ENCODE measurements at places on chromosomes 4 and X.

DNA sequence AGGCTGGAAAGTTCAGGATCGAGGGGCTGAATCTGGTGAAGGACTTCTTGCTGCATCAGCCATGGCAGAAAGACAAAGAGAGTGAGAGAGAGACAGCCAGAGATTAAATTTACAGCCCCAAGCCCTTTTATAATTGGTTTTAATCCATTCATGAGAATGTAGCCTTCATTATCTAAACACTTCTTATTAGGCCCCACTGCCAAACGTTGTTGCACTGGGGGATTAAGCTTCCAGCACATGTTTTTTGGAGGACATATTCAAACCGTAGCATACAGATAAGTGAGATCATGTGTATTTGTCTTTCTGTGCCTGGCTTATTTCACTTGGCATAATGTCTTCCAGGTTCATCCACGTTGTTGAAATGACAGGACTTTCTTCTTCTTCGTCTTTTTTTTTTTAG lies 524.7 kb downstream of the SPRY1 start:
- DNase-seq: no peak

DNA sequence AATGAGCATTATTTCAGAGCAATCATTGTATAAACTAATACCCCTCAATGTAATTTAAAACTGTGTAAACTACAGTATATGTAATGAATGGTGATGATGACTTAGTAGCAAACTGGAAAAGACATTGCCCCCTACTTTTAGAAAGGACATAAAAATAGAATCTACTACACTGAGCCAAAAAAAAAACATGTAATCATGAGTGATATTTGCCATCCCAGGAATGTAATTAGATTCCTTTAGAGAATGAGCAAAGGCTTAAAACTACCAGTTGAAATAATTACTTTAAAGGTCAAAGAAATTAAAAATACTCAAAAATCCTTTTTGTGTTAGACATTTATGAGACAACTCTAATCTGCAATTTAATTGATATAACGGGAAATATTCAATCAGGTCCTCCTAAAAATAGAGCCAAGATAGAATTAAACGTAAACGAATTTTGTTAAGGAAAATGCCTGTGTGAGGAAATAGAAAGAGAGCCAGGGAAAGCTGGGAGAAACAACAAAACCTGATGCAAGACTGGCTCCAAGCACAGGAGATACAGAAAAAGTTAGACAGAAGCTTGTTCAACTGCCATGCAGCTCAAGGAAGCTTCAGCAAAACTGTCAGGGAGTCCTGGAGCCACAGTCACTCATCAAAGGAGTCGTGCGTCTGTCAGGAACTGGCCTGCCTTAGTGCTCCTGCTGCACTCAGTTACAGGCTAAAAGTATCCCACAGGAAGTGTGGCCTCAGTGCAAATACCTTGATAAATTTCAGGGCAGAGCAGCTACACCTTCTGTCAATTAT lies 655.7 kb upstream of the INTU start:
- DNase-seq: no peak

DNA sequence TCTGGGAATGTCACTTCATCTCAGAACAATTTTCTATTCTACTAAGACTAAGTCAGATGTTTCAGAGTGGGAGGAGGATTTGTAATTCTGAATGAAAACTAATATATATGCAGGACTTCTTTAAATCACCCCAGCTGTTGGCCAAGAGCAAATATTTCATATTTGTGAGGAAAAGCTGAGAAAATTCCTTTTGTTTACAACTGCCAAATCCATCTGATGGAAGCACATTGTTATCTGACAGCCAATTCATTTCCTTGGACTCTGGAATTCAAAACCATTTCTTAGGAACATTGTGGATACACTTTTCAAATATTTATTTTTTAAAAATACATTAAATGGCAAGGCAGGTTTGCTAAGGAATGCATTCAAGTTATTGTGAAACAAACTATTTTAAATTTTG lies 8.0 kb downstream of the SLIT2 start:
- DNase-seq: no peak

- DNase-seq: no peak
Observed at GRCh38 chr4:1137850-1138249, 24.5 kb upstream of the RNF212 start.

GRCh38 chr4:155496294-155496626 lies 119.5 kb upstream of the MAP9 start:
- no peak for DNase-seq

GRCh38 chr4:1235381-1236102 lies 13.4 kb downstream of the CTBP1 start:
- no peak for DNase-seq

DNA sequence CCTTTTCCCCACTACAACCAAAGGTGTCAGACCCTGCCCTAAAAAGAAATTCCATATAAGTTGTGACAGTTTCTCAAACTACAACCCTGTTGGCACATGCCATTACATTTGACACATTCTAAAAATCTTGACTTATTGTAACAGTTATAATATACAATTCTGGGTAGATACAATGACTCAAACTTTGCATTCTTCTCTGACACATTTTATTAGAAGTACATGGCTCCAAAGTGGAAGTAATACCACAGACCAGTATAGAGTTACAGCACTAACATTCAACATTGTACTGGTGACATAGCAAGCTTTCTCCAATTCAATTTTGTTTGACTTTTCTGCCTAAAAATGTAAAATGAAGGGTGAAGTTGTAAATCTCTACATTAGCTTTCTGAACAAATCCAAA lies 196.6 kb upstream of the ETNPPL start:
- DNase-seq: no peak

- no peak for DNase-seq
Observed at GRCh38 chr4:148006001-148006400, 274.1 kb downstream of the ARHGAP10 start.

- no peak for DNase-seq
Observed at GRCh38 chr4:105280338-105281123, 133.9 kb downstream of the TET2 start.

DNA sequence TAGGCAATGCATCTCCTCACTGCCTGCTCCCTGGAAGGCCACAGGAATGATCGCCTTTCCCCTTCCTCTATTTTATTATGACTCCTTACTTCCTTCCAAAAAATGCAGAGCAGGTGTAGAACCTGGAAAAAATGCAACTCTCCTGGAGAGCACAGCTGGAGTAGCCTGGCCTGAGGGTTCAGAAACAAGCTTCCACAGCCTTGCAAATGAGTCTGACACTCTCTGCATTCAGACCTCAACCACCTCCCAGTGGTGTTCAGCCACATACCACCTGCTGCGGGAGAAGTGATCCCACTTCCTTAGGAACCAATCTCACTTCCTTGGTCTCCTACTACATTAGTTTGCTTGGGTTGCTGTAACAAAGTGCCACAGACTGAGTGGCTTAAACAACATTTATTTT lies 368.1 kb upstream of the NOCT start:
- DNase-seq: no peak

Measured in stimulated activated CD4-positive, alpha-beta T cell treated with anti-CD3 and anti-CD28 coated beads, Interleukin-2, amount 100 ng/mL, for 24 hours (primary cell).